Stimulated activated CD4-positive, alpha-beta T cell treated with anti-CD3 and anti-CD28 coated beads, Interleukin-2, amount 100 ng/mL, for 24 hours (primary cell): ENCODE measurements at places on chromosomes 3 and 15.
A peak's percentile ranks its signal among the peaks of the same experiment; 100 is the strongest.

GRCh38 chr3:141095546-141095937 is 44.4 kb downstream of the SPSB4 start:
- no peak for DNase-seq

GRCh38 chr15:63517628-63518027 is 13.2 kb downstream of the USP3 start:
- no peak for DNase-seq

- DNase-seq, result no peak
These were observed 27.9 kb downstream of the LRRN1 start for GRCh38 chr3:3827111-3827510.

GRCh38 chr3:13896473-13897154 is 16.7 kb upstream of the WNT7A start:
- peak; percentile 43 for DNase-seq

DNA sequence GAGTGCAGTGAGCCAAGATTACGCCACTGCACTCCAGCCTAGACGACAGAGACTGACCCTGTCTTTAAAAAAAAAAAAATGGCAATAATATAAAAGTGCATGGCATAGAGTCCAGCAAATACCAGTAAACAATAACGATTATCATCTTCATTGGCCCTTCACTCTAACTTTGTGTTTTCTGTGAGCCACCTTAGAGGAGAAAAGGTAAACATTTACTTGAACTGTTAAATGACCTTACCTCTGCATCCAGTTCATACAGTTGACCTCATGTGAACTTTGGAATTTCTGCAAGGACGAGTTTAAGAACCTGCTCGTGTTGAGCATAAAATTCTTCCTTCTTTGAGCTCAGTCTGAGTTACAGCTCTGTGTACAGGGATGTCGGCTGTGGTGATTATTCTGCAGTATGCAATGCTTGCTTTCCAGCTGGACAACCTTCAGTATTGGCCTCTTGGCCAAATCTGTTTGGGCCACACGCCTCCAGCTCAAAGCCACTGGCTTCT is 56.6 kb downstream of the RLBP1 start:
- DNase-seq, result no peak
